ENCODE measurements at places on chromosomes 1 and 21. TPM values are rescaled to one million over a fixed set of nuclear protein-coding genes. Genes with fewer than 3 reads are reported as not detected.

The ECE1 gene
- total RNA-seq: 101 TPM

- DNase-seq: no peak
Measured at GRCh38 chr1:14912839-14913481, 240.6 kb upstream of the TMEM51 start.

- DNase-seq: no peak
Measured at GRCh38 chr21:46002841-46003574, 21.4 kb downstream of the COL6A1 start.

DNA sequence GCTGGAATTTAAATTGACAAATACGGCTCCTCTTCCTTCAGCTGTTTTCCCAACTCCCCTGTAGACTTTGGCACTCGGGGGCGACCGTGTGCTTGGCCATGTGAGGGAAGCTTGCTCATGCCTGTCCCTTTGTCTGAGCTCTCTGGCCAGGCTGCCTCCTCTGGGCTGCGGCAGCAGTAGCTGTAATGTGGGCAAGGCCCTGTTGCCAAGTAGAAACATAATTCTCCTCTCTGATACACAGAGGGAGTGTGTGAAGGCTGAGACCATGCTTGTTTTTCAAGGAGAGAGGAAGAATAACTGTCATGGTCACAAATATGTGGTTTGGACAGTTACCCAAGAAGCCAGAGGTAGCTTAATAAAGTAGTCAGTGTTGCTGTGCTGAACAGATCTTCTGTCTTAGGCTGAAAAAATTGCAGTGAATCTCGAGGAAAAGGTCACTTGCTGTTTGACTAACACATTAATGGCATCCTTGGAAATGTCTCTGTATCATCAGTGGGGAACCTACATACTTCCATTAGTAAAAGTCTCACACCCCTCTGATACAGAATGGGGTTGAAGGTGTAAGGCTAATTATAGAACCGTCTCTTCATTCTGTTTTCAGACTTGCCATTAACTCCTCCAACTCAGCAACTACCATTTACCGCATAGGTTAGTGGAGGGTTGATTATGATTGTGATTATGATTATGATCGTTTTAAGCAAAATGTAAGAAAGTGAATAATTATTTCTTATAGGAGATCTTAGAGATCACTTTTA is 94.6 kb downstream of the TGFB2 start:
- no peak for DNase-seq

The FAM78B gene
- total RNA-seq: 4.9 TPM

DNA sequence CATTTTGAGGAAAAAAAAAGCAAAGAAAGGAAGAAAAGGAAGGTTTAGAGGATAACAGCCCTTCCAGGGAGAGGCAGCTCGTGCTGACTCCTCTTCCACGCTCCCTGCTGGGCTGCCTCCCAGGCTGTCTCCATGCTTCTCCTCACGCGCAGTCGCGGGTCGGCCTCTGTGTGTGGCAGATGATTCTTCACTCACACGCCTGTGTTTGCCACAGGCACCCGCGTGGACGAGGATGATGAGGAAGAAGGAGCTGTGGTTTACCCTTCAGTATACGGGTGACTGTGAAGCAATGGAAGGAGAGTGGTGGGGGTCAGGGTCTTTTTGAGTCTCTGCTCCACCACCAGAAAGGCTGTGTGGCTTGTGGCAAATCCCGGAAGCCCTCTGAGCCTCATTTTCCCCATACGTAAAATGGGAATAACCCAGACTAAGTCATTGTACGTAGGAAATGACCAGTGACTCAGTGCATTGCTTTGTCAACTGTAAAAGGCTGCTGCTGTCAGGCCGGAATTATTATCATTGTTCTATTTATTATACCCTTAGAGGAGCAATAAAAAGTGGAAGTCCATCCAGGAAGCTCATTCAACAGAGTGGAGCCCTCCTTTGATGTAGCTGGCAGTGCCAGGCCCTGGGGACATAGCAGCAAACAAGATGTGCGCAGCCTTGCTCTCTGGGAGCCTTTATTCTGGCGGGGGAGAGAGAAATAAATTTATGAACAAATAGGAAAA is 11.9 kb upstream of the SH2D2A start:
- DNase-seq: no peak
